ENCODE measurements at places on chromosomes 7 and 10. TPM values are rescaled to one million over a fixed set of nuclear protein-coding genes. Genes with fewer than 3 reads are reported as not detected.

DNA sequence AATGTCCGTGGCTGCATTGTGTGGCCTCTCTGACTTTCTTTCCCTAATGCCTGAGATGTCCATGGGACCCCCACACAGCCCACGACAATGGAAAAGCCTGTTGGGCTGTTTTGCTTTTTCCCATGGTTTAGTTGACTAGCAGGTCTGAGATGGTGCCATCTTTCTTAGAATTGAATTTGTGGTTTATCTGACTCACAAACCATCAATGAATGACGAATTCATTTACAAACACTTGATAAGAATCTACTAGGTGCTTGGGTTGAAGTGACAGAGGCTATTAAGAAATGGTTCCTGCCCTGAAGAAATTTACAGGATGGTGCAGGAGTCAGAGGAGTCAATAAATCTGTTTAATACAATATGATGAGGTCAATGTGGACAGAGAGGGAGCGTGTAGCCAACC lies 75.4 kb downstream of the OTUD1 start:
- no peak for DNase-seq

DNA sequence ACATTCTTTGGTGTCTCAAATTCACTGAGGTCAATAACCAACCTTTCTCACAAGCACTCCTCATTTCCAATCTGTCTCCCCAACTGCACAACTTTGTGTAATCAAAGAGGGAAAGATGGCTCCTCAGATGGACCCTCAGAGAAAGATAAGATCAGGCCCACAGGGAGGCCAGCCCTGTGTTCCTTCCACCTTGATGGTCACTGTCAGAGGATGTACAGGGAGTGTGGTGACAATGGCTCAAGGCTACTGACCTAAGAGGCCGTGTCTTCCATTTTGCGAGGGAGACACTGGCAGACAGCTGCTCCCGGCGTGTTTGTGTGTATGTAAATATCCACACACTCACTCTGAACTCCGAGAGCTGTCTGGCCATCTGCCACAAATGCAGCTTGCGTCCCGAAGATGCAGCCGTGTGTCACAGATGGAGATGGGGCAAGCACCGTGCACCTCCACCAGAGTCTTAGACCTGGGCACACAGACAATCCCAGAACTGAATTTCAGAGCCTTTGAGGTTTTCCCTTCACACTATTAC lies 712.1 kb upstream of the NRP1 start:
- no peak for DNase-seq

DNA sequence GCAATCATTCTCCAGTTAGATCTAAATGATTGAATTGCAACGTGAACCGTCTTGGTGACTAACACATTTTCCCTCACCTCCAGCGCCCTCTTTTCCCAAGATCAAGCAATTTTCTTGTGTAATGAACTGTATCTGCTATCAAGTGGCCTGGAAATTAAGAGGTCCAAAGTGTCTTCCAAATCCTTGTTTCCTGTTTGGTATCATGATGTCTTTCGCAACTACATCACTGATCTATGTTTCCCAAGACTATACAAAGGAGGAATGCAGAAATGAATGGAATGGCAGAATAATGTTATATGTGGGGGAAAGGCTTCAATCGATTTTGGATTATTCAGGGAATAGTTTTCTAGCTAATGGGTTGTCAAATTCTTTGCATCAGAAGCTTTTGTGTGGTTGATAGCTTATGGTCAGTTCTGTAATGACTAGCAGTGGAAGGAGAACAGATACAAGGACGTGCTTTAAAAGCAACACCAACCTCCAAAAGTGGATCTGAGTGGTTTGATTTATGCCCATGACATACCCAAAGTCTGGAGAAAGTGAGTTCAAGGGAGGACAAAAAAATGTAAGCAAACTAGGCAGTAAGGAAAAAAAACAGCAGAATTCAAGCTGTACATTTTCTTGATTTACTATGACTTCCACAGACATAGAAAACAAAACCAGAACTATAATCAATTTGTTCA lies 14.6 kb upstream of the ZEB1 start:
- DNase-seq = no peak

- DNase-seq = no peak
Observed at GRCh38 chr10:43117031-43117776, 21.0 kb upstream of the CSGALNACT2 start.

The PHYH gene
- total RNA-seq = 4.9 TPM

The CRYGN gene
- not detected for total RNA-seq

- no peak for DNase-seq
Observed at GRCh38 chr7:158375034-158375433, 212.6 kb downstream of the PTPRN2 start.

- DNase-seq = peak; percentile 21
Observed at GRCh38 chr7:119175911-119176627, 951.6 kb downstream of the ANKRD7 start.

GRCh38 chr7:106883456-106884026 lies 18.5 kb downstream of the PIK3CG start:
- DNase-seq = no peak

The HOXA3 gene
- total RNA-seq = 0.04 TPM

DNA sequence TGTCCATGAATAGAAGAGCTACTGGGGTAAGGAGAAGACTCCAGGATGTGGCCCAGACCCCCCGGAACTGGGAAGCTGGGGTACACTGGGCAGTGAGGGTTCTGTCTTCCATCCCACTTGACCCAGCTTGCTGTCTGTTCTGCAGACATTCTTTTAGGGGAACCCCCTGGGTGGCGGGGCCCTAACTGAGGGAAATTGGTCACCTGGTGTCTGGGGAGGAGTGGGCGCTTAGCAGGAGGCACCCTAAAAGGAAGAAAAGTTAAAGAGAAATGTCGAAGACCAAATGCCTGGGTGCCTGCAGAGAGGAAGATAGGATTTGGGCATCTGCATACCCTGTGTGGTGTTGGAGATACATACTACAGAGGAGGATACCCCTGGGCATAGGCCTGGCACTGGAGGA lies 1.0 kb downstream of the AP1S1 start:
- no peak for DNase-seq

Data from K562 (cell line).